Naive B cell (primary cell): ENCODE measurements at places on chromosomes 1 and 21.

- DNase-seq, result no peak
- no peaks in the 10 kb centered on the region for H3K36me3 ChIP-seq
- H3K27ac ChIP-seq, result no peak overlapping the region
- H3K4me3 ChIP-seq, result no peak overlapping the region
- H3K27me3 ChIP-seq, result peaks cover 17% of the 10 kb centered on the region
- H3K4me1 ChIP-seq, result no peaks in the 10 kb centered on the region
These were observed 94.6 kb downstream of the KCNJ15 start for GRCh38 chr21:38351176-38351959.

GRCh38 chr1:215523128-215523861 lies 43.8 kb upstream of the KCTD3 start:
- H3K27me3 ChIP-seq, result no peaks in the 10 kb centered on the region
- peak overlapping the region; percentile 85 for H3K27ac ChIP-seq
- no peak overlapping the region for H3K4me3 ChIP-seq
- no peaks in the 10 kb centered on the region for H3K36me3 ChIP-seq

DNA sequence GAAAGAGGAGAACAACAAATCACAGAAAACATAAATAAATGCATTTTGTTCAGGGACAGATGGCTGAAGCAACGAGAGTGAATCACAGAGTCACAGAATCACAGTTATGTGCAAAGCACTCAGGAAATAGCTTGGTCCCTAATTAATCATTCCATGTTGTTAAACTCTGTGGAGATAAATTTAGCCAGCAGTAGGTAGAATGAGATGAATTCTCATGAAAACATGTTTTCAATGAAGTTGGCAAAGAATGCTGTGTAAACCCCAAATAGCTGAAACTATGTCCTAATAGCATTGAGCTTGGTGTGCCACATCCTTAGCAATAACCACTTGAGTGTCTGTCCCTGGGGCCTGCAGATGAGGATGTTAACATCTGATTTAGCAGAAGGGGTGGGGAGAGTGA lies 20.4 kb downstream of the LEPR start:
- H3K27ac ChIP-seq, result no peak overlapping the region
- H3K4me1 ChIP-seq, result no peaks in the 10 kb centered on the region
- H3K27me3 ChIP-seq, result no peaks in the 10 kb centered on the region
- DNase-seq, result no peak
- no peak overlapping the region for H3K4me3 ChIP-seq

GRCh38 chr1:97632075-97632474 lies 288.8 kb downstream of the DPYD start:
- no peak for DNase-seq

DNA sequence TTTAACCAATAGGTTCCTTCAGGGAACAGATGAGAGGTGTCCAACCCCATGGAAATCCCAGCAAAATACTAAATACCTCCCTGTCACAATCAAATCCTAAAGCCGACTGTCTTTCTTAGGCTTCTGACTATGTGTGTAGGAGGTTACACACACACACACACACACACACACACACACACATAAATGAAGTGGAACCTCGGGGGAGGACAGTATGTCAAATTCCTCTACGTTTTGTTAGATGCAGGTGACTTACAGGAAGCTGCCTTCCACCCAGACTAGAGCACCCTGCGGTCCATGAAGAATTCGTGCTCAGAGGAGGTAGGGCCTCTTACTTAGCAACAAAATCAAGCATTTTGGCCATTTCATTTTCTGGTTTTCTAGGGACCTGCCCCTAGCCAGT lies 16.4 kb downstream of the RSPH1 start:
- no peaks in the 10 kb centered on the region for H3K36me3 ChIP-seq
- peaks cover 14% of the 10 kb centered on the region for H3K27me3 ChIP-seq
- no peak for DNase-seq
- H3K4me1 ChIP-seq, result peaks cover 4% of the 10 kb centered on the region
- no peak overlapping the region for H3K27ac ChIP-seq
- no peak overlapping the region for H3K4me3 ChIP-seq

GRCh38 chr1:79539001-79539400 lies 532.5 kb upstream of the ADGRL4 start:
- H3K27me3 ChIP-seq, result no peaks in the 10 kb centered on the region
- H3K4me1 ChIP-seq, result no peaks in the 10 kb centered on the region
- H3K4me3 ChIP-seq, result no peak overlapping the region

GRCh38 chr1:38083541-38083940 lies 36.9 kb upstream of the POU3F1 start:
- H3K4me3 ChIP-seq, result no peak overlapping the region
- H3K4me1 ChIP-seq, result no peaks in the 10 kb centered on the region
- peaks cover 13% of the 10 kb centered on the region for H3K27me3 ChIP-seq
- no peak for DNase-seq
- H3K27ac ChIP-seq, result no peak overlapping the region

- no peaks in the 10 kb centered on the region for H3K4me1 ChIP-seq
- H3K27ac ChIP-seq, result no peak overlapping the region
- no peak for DNase-seq
- H3K27me3 ChIP-seq, result peaks cover 16% of the 10 kb centered on the region
These were observed 76.6 kb downstream of the PRKAB2 start for GRCh38 chr1:147095691-147096090.

DNA sequence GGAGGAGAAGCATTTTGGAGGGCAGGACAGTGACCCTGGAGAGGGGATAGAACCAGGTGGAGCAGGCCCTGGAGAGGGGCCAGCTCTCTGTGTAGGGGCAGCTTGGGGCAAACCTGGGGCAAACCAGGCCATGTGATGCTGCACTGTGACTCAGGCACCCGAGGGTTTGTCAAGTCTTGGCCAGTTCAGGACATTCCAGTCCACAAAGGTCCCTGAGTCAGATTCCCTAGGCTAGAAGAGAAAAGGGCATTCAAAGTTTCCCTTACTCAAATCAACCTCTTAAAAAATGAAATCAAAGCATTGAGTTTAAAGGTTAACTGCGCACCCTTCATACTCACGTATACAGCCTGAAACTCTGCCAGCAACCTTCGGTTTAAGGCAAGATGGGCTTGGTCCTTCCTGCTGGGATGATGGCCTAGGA lies 25.2 kb upstream of the PLA2G2C start:
- peaks cover 18% of the 10 kb centered on the region for H3K27me3 ChIP-seq
- no peak overlapping the region for H3K4me3 ChIP-seq
- peaks cover 14% of the 10 kb centered on the region for H3K4me1 ChIP-seq
- no peak overlapping the region for H3K27ac ChIP-seq
- no peak for DNase-seq

- no peaks in the 10 kb centered on the region for H3K36me3 ChIP-seq
- H3K4me1 ChIP-seq, result peaks cover 7% of the 10 kb centered on the region
- DNase-seq, result no peak
- peak overlapping the region; percentile 42 for H3K27ac ChIP-seq
These were observed 127.6 kb upstream of the VAMP3 start for GRCh38 chr1:7643530-7643929.

DNA sequence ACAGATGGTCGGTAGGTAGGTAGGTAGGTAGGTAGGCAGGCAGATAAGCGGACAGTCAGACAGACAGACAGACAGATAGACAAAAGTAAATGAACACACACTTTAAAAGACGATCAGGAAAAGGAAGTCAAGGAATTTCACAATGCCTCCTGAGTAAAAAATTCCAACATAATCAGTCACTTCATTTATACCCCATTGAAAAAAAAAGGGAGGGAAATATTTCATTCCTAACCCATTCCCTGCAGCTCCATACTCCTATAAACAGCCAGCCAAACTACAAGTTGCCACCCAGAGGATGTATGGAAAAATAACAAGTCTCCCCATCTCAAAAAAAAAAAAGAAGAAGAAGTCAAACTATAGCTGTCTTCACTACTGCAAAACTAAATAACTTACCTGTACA lies 43.4 kb downstream of the ZZZ3 start:
- H3K4me1 ChIP-seq, result peaks cover 3% of the 10 kb centered on the region
- no peak overlapping the region for H3K27ac ChIP-seq
- no peak overlapping the region for H3K4me3 ChIP-seq
- H3K36me3 ChIP-seq, result peaks cover 25% of the 10 kb centered on the region
- DNase-seq, result no peak

GRCh38 chr1:21921100-21921875 lies 15.8 kb downstream of the HSPG2 start:
- peaks cover 5% of the 10 kb centered on the region for H3K27me3 ChIP-seq
- no peak for DNase-seq
- H3K36me3 ChIP-seq, result no peaks in the 10 kb centered on the region
- no peak overlapping the region for H3K4me3 ChIP-seq
- H3K27ac ChIP-seq, result no peak overlapping the region

- no peak overlapping the region for H3K27ac ChIP-seq
- H3K4me3 ChIP-seq, result no peak overlapping the region
- DNase-seq, result no peak
- H3K4me1 ChIP-seq, result no peaks in the 10 kb centered on the region
- H3K27me3 ChIP-seq, result no peaks in the 10 kb centered on the region
These were observed 90.8 kb upstream of the SLC25A33 start for GRCh38 chr1:9448132-9449109.

DNA sequence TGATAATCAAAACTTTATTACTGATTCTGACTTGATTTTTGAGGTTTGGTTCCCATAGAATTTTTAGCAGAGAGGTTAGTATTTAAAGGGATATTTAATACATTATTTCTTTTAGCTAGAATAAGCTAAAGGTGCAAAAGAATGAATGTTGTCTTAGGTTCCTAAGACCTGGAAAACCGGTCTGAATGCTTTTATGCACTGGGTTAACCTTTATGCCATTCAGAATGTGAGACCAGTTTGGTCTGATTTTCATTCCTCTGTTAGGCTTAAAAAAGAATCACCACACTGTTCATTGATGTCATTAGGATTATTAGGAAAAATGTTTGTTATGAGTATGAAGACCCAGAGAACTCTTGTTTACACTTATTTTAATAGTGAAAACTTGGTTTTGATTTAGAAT lies 30.1 kb downstream of the RAP1A start:
- H3K27me3 ChIP-seq, result no peaks in the 10 kb centered on the region
- H3K4me1 ChIP-seq, result peaks cover 44% of the 10 kb centered on the region
- no peak overlapping the region for H3K4me3 ChIP-seq
- no peak overlapping the region for H3K27ac ChIP-seq

DNA sequence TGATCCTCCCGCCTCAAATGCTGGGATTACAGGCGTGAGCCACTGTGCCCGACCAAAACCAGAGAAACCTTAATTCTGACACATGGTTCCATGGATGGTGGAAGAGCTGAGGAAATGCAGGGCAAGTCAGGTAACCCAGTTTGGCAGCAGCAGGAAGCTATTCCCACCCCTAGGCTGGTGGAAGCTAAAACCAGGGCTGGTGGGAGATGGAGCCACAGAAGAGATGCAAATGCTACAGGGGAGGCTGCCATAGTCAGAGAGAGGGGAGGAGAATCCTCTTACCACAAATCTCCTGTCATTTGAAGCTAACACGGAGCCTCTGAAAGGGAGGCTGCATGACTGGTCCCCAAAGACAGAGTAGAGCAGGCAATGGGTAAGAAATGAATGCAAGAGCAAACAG lies 4.1 kb upstream of the CDC42BPA start:
- no peak overlapping the region for H3K27ac ChIP-seq
- H3K4me1 ChIP-seq, result no peaks in the 10 kb centered on the region
- no peak for DNase-seq

DNA sequence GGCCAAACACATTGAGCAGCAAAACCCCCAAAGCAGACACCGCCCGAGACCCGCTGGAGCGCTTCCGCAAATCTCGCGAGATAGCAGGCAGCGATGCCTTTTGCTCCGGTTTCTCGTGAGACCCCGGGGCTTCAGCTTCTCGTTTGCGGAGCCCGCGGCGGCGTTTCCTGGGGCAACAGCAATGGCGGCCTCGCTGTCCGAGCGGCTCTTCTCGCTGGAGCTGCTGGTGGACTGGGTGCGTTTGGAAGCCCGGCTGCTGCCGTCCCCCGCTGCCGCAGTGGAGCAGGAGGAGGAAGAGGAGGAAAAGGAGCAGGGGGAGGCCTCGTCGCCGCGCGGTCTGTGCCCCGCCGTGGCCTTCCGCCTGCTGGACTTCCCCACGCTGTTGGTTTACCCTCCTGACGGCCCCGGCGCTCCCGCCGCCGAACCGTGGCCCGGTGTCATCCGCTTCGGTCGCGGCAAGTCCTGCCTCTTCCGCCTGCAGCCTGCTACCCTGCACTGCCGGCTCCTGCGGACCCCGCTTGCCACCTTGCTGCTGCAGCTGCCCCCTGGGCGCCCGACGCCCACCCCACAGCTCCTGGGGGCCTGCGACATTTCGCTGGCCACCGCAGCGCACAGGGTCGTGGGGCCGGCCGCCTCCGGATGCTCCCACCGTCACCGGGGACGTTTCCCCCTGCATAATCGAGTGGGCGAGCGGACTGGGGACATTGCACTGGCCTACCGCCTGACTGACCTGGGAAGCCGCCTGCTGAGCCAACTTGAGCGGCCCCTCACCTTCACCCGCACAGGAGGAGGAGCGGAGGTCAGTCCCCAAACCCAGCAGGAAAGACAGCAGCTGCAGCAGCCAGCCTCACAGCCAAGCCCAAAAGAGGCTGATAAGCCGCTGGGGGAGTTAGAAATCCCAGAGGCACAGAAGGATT lies at the start of gene MAP10:
Gene MAP10 (plus strand): TSS at position 148 of the 917 bp plus-strand sequence. CDS start 34 bp downstream, at position 182.
- H3K4me1 ChIP-seq, result peaks cover 15% of the 10 kb centered on the region
- H3K27me3 ChIP-seq, result peaks cover 10% of the 10 kb centered on the region
- no peaks in the 10 kb centered on the region for H3K36me3 ChIP-seq
- H3K27ac ChIP-seq, result peak within 1 kb of the TSS; percentile 84
- DNase-seq, result peak; percentile 67

DNA sequence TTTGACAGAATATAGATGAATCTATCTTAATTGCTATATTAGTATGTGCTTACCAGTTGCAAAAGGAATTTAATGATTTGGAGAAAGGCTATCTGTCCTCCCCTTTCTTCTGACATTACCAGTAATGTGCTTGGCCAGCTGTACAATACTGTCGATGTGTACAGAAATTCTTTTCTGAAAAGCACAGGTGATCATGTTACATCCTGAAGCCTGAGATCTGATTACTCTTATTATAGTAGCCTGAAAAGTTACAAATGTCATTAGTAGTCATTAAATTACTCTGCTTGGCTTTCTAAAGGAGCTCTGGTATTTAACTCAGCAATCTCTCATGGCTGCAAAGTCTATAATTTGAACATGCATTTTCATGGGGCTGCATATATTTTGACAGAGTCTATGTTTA lies 209.8 kb downstream of the PTPRC start:
- H3K4me1 ChIP-seq, result no peaks in the 10 kb centered on the region
- H3K36me3 ChIP-seq, result no peaks in the 10 kb centered on the region
- no peak overlapping the region for H3K4me3 ChIP-seq

- H3K4me1 ChIP-seq, result peaks cover 3% of the 10 kb centered on the region
- no peak for DNase-seq
- no peak overlapping the region for H3K27ac ChIP-seq
These were observed 17.0 kb downstream of the C1orf159 start for GRCh38 chr1:1098681-1099421.
